Stimulated activated CD8-positive, alpha-beta memory T cell treated with anti-CD3 and anti-CD28 coated beads, Interleukin-4, amount 100 ng/mL, for 1 hour (primary cell): ENCODE measurements at places on chromosomes 4 and X.

DNA sequence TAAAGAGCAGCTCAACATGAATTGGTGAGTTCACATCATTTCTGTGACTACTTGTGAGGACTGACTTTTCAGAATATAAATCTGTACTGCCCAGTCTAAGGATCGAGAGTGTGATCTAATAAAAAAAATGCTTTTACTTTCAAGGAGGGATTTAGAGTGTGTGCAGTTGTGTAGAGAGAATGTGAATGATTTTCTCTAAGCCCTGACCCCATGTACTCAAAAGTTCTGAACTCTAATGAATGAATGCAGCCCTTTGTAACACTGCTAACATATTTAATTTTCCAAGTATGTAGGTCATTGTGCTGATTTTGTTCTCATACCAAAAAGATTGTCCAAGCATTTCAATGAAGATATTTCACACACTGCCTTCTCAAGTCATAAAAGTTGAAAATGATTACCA lies 92.5 kb upstream of the STOX2 start:
- DNase-seq = no peak

DNA sequence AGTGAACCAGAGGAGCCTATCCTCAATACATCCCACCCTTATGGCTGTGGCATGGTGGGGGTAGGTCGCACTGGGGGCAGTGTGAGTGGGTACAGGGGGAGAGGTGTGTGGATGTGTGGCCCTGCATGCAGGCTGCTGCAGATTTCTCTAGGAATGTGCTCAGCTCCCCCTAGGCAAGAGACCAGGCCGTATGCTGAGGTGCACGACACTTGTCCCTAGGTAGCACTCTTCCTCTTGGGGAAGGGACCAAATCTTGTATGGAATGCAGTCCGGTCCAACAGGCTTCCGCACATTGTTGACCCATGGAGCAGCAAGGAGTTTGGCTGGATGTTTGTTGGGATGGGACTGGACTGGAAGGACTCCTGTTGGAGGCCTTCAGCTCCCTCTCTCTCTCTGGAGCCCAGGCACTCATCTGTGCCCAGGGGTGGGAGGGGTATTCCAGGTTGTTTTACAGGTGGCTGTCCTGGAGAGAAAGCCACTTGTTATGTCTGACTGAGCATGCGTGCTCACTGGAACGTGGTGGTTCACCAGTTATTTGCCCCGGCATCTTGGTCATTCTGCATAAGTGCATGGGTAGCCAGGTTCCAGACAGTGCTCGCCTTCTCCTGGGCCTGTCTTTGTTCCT lies 55.1 kb downstream of the NBDY start:
- DNase-seq = no peak

DNA sequence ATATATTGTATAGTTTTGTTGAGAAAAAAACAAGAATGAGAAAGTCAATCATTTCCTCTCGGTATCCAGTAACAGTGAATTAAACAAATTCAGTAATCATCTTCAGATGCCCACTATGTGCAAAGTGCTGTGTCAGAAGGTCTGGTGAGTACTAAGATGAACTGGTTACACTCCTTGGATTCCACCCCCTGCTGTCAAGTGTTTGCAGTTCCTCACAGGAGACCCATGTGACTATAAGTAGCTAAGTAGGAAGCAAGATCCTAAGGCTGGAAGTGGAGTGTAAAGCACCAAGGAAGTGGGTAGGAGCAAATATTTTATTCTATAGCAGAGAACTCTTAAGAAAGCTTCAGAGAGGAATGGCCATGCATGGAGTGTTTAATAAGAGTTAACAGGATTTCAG lies 73.6 kb downstream of the SNX25 start:
- no peak for DNase-seq

- no peak for DNase-seq
Observed at GRCh38 chr4:92600638-92601037, 296.9 kb downstream of the GRID2 start.

GRCh38 chrX:24285082-24285481 lies 28.8 kb downstream of the SUPT20HL2 start:
- DNase-seq = no peak

DNA sequence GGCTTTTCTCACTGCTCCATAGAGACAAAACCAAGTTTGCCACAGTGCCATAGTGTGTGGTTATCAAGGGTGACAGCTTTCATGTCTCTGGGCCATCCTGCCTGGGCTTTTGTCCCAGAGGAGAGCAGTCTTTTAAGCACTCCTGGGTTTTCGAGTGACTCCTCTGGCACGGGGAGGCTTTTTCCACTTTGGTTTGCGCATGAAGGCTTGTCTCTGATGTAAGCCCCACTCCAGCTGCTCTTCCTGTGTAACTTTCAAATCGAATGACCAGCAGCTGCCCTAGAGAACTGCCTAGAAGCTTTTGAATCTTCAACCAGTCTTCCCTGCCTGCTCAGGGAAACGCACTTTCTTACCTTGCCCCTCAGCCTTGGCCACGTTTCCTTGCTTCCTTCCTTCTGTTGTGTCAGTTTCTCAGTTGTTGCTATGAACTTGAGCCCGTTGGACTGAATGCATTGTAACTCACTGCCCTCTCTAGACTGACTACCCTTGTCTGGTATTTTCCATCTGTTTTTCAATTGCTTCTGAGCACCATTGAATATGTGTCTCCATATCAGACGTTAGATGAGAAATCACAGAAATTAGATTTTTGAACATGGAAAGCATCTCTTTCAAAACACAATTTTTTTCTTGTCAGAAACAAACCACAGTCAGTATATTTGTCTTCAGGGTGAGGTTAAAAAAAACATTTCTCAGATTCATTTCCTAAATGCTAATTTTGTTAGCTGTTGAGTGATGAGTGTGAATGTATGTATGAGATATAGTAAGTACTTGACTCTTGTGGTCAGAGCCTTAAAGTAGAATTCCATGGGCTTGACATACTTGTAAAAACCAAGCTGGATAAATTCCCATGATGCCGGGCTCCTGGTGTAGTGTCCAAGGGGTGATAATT lies 45.3 kb downstream of the SLC9A6 start:
- no peak for DNase-seq

GRCh38 chr4:1052231-1052671 lies 40.8 kb downstream of the FGFRL1 start:
- no peak for DNase-seq

DNA sequence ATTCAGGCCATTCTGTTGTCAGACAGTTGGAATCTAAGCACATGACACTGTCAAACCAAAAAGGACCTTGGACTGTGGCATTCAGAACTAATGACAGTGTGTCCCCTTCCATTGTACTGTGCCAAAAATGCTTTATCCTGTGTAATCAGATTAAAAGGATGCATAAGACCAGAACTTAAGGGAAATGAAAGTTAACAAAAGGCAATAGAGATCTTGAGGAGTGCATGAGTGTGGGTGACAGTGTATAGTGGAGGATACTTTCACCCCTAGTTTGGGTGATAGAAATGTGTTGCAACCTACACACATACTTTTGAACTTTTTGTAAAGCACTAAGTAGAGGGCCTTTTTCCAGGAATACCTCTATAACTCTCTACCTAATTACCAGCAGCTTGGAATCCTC lies 4.5 kb downstream of the CYSLTR1 start:
- no peak for DNase-seq

- no peak for DNase-seq
Observed at GRCh38 chr4:112889199-112889598, 160.3 kb upstream of the ANK2 start.

DNA sequence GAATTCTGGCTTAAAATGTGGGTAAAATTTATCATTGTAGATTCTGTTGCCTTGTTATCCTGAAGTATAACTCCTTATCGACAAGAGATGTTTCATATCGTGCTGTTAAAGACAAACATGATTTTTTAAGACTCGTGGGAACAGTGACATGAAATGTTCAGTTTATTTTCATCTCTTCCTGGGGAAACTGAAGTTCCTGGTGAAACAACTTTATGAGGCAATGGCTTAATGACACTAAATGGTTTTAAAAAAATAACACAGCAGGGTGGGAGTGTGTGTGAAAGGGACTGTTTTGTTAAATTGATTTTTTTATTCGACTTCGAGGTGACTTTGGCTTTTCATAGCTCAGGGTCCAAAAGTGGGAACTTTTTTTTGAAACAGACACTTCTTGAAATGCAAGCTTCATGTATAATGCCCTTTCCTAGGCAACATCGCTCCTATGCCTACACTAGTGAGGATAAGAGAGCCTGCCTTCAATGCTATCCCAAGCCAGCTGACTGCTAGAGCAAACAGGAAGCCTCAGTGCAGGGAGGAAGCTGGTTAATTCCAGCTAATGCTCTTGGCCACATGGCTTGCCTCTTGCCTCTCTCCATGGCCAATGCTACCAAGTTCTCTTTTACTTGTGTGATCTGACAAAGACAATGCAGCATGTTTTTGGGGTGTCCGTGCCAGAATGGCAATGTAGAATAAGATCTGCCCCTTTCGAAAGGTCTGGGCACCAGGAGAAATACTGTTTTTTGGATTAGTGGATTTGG lies 80.9 kb upstream of the PLAC1 start:
- DNase-seq = no peak

GRCh38 chrX:40349251-40349650 lies 231.5 kb upstream of the ATP6AP2 start:
- DNase-seq = no peak

GRCh38 chr4:37400241-37400881 lies 155.8 kb downstream of the NWD2 start:
- DNase-seq = no peak

GRCh38 chr4:184255361-184255760 lies 37.7 kb upstream of the ENPP6 start:
- DNase-seq = no peak

DNA sequence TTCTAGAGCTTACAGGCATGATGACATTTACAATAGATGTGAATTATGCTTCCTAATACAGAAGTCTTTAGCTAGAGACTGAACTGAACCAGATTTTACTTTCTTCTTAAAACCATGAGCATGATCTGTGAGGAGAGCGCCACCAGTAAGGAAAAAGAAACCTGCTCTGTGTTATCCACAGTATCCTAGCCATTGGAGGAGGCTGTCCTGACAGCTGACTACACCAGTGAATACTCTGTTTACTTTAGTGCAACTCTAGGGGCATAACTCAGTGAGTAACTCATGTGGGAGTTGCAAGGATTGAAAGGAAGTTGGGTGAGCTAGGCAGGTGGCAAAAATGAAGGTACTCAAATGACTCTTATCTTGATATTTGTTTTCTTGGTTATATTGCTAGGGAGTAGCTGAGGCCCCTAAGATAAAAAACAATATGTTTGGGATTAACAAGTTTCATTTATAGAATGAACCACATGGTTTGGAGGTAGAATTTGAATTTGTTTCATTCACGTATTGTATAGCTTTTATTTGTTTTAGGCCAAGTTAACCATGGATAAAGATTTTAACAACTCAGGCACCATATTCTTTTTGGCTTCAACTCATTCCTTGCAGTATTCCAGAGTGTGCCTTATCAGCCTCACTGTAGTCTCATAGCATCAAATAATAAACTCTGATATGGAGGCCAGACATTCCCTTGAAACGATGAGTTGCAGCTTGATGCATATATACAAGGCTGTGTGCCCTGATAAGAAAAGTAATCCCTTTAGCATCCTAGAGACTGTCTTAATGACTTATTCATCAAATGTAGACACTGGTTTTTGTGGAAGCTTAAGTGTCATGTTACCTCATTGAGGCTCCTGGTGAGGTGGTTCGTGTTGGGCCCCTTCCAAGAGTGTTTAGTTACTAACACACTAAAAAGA lies 2.5 kb downstream of the BMP3 start:
- no peak for DNase-seq

GRCh38 chr4:138868562-138868961 lies 147.0 kb upstream of the NOCT start:
- DNase-seq = no peak

DNA sequence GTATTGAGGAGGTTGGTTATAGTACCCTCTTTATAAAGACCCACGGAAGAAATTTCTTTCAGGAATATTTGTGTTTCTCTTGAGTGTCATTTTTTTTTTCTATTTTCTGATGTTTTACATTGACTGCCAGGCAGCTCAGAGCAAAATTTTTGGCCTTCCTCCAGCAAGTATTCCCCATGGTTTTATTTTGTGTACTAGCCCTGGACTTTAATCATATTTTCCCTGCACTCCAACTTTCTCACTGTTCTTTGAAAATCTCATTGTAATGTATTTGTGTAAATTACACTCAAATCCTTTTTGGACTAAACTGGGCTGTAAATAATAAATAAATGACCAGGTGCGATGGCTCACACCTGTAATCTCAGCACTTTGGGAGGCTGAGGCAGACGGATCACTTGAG lies 45.6 kb upstream of the USP46 start:
- DNase-seq = no peak

- DNase-seq = no peak
Observed at GRCh38 chr4:134777606-134778005, 576.0 kb upstream of the PABPC4L start.

DNA sequence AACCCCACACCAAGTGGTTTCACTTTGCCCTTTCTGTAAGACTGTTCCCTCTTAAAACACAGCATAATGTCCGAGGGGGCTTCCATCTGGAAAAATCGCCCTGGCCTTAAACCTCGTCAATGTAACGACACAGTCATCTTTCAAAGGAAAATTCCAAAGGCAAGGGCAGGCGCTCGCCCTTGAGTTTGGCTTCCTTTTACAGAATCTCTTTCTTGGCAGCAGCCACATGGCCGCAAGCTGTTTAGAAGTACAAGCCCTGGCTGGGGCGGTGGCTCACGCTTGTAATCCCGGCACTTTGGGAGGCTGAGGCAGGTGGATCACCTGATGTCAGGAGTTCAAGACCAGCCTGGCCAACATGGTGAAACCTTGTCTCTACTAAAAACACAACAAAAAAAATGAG lies 27.1 kb upstream of the GRPEL1 start:
- no peak for DNase-seq

DNA sequence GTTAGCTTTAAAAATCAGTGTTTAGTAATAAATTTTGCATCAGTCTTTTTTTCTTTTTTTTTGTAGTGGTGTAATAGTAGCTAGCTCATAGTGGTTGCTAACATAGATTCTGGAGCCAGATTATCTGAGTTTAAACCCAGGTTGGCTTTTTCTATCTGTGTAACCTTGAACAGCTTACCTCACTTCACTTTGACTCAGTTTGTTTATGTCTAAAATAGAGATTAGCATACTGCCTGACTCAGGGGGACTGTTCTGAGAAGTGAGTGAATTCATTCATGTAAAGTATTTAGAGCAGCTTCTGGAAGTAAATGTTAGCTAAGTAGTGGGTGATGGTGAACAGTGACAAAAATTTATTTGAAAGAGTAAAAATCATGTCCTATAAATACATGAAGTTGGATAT lies 32.9 kb downstream of the CPEB2 start:
- DNase-seq = no peak

GRCh38 chr4:180134091-180134866 lies 2108.9 kb upstream of the TENM3 start:
- no peak for DNase-seq

DNA sequence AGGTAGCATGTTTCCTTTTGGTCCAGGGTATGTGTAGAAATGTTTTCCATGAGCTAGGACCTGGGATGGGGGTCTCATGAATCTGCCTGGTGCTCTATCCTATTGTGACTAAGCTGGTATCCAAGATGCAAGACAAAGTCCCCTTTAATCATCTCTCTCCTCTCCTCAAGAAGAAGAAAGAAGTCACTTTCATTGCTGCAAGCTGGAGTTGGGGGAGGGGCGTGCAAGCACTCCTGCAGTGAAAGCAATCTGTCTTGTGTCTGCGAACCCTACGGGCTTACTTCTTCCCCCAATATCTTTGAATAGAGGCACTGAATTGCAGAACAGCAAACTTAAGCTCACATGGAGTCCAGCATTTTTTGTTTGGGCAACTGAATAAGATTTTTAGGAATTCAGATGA lies 27.2 kb upstream of the GRPR start:
- DNase-seq = no peak

GRCh38 chrX:125093852-125094251 lies 225.8 kb upstream of the TEX13C start:
- no peak for DNase-seq

GRCh38 chrX:123876177-123876576 lies 16.3 kb downstream of the XIAP start:
- DNase-seq = no peak
